EH (cell line): ENCODE measurements at places on chromosomes 7 and 10.

GRCh38 chr7:117273814-117274225 is 49.0 kb downstream of the WNT2 start:
- DNase-seq: no peak

GRCh38 chr10:31263903-31264302 is 55.1 kb upstream of the ZEB1 start:
- DNase-seq: no peak

DNA sequence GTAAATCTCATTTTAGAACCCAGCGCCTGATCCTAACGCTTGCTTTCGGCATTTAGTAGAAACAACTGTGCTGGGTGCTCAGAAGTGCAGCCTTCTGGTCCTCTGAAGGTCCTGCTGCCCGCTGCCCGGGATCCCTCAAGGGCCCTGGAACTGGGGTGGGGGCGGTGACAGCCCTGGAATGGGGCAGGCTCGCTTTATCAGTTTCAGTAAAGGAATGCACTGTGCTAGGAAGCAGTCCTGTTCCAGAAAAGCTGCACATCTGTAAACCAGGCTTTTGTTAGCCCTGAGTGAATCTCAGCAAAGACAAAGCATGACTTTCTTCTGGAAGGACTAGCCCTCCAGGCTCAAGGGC is 254.6 kb downstream of the TNS3 start:
- peak; percentile 39 for DNase-seq

GRCh38 chr10:77643795-77644468 is 6.3 kb upstream of the KCNMA1 start:
- peak; percentile 77 for DNase-seq

- DNase-seq: no peak
Observed at GRCh38 chr7:37445790-37446189, 2.9 kb downstream of the ELMO1 start.

DNA sequence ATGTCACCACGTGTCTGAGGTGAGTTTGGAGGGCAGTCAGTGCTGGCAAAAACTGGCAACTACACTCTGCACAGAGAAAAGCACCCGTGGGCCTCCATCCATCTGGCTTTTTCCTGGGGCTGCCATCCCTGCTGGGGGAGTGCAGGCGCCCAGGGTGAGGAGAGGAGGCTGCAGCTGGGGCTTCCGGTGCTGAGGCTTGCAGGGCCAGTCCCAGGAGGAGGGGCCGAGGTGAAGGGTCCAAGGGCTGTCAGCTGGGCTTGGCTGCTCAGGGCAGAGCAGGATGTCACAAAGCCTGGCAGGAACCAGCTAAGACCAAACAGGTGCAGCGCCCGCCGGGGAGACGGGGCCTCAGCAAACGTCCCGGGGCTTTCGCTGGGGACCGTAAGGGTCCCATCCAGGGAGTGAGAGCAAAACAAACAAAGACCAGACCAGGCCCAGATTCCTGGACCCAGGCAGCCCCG is 77.2 kb downstream of the CFAP46 start:
- DNase-seq: no peak

- DNase-seq: peak; percentile 50
Observed at GRCh38 chr7:47502240-47502877, 79.6 kb downstream of the TNS3 start.

- DNase-seq: no peak
Observed at GRCh38 chr10:9833942-9834341, 1183.7 kb upstream of the CELF2 start.

DNA sequence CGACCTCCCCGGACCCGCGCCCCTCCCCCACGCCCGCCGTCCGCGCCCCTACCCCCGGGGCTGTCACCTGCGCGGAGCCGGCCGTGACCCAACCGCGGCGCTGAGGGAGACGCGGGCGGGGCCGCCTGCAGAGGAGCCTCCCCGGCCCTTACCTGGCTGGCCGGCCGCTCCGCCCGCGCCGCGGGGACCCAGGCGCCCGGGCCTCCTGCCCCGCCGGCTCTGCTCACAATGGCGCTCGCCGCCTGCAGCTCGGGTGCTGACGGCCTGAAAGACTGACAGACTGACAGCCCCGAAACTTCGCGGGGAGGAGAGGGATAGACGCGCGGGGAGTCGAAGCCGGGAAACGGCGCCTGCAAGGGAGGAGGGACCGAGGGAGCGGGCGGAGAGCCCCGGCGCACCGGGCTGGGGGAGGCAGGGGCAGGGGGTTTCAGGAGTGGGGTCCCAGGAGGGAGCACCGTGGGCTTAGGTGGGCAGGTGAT is 393 bp downstream of the ZNF467 start:
- DNase-seq: no peak

DNA sequence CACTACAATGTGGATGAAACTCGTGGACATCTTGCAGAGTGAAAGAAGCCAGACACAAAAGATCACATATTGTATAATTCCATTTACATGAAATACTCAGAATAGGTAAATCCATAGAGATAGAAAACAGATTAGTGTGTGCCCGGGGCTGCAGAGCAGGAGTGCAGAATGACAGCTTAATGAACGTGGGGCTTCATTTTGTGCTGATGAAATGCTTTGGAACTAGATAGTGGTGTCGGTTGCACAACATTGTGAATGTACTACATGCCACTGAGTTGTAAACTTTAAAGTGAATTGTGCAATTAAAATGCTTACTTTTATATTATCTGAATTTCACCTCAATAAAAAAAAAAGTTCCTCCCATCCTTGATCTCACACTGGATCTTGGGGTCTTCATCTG is 31.8 kb upstream of the CARD11 start:
- DNase-seq: no peak

DNA sequence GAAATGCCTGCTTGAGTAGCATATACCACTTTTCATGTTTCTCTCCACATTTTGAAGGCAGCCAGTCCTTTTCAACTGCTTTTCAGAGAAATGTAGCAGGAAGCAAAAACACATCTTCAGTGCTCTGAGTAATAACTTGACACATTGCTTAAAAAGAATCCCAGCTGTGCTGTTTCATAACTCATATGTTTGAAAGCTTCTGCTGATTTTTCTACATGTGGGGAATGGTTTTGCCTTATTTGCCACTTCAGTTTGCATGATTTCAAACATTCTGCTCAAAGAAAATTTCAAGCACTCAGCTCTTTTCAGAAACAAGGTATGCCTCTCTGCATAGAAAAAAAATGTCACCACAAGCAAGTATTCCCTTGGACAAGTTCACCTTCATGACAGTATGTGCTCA is 732.8 kb downstream of the POM121L12 start:
- DNase-seq: no peak

DNA sequence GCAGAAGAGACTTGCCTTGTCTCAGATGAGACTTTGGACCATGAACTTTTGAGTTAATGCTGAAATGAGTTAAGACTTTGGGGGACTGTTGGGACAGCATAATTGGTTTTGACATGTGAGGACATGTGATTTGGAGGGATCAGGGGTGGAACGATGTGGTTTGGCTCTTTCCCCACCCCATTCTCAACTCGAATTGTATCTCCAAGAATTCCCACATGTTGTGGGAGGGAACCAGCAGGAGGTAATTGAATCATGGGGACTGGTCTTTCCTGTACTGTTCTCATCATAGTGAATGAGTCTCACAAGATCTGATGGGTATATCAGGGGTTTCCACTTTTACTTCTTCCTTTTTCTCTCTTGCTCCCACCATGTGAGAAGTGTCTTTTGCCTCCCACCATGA is 229.7 kb upstream of the KCND2 start:
- DNase-seq: no peak
